ENCODE measurements at places on chromosomes 12 and 14.

GRCh38 chr14:39381366-39381765 is 50.9 kb downstream of the FBXO33 start:
- DNase-seq: no peak

- DNase-seq: no peak
These were observed 57.4 kb downstream of the ACTN1 start for GRCh38 chr14:68921666-68922065.

DNA sequence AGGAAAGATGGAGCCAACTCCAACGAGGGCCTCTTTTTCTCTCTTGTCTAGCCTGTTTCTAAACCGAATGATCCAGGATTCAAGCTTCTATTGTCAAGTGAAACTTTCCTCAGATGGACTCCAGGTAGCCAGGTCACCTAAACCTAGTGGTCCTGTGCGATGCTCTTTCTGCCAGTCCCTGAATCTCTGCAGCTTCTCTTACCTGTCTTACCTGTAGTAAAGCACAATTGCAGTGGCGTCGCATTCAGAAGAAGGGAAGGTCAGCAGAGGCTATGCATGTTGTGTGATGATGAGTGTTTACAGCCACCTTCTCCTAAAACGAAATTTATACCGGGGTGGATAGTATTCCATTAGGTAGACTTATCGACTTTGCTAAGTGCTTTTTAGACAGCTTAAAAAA is 47.4 kb upstream of the TRAF3 start:
- no peak for DNase-seq

DNA sequence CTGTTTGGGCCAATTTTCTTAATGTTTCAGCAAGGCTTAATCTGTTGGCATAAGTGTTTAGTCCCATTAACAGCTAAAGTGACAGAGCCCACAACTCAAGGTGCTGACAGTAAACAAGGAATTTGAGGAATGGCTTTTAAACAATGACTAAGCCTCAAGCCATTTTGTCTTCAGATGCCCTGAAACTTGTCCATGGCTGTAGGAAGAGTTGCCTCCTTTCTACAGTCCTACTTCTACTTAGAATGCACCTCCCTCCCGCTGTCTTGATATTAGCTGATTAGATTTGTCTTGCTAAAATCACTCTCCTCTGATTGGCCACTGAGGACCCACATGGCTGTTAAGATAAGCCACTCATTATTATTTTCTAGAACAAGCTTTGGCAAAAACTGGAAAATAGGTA is 188.4 kb upstream of the OTX2 start:
- DNase-seq: no peak

- no peak for DNase-seq
These were observed 226.0 kb upstream of the PWP1 start for GRCh38 chr12:107459641-107460040.

- no peak for DNase-seq
These were observed 618.5 kb downstream of the NRXN3 start for GRCh38 chr14:78788467-78789360.

GRCh38 chr12:132562489-132563021 is 47.8 kb downstream of the LRCOL1 start:
- DNase-seq: no peak

DNA sequence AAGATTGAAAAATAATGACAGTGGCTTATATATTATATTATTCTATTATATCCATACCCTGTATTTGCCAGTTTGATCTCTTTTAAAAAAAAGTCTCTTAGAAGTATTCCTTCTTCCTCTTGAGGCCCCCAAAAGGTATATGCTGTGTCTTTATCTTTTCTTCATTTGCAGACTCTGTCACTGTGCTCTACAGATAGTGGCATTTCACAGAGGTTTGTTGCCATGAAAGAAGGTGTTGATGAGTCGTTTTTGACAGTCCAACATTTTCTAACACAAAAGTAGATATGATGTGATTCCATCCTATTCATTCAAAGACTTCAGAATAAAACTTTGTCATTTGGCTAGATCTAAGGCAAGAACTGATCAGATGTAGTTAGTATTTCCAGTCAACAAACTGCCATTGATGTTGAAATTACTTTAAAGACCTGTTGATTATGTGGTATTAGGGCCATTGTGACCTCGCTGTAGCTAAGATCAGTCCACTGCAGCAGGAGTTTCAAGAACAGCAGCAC is at the start of gene CCDC196:
Gene CCDC196 (plus strand): TSS at position 462 of the 512 bp plus-strand sequence. CDS start 132 bp downstream, outside the sequence.
- DNase-seq: no peak

GRCh38 chr12:579420-580110 is 83.7 kb downstream of the NINJ2 start:
- DNase-seq: no peak

DNA sequence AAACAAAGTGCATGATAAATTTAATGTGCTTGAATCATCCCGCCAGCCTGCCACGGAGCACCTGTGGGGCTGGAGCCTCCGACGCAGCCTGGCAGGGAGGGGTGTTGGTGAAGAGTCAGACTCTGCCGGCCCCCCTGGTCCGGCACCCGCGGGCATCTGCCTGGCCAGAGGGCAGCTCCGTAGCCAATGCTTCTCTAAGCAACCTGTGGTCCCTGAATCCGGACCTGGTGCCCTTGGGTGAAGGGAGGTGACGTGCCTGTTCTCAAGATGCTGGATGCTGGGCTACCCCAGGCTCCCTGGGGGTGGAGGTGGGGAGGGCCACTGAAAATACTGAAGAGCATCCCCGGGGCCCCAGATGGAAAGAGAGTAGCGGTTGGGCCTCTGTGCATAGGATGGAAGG is 158.6 kb upstream of the C14orf180 start:
- no peak for DNase-seq

DNA sequence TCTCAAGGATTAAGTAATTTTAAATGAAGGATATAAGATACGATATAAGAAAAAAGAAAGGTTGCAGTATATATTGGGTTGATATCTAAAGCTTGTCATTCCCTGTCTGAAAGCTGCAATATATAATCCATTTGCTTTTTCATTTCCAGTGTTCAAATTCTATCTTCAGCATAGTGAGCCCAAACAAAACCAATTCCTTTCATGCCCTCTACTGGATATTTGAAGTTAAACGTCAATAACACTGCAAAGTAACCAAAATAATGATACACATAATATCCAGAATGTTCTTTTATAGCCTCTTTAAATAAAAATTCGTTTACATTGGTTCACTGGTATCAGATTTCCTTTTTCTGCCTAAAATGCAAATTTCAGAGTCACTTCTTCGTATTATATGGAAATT is 64.5 kb upstream of the DAAM1 start:
- DNase-seq: no peak

DNA sequence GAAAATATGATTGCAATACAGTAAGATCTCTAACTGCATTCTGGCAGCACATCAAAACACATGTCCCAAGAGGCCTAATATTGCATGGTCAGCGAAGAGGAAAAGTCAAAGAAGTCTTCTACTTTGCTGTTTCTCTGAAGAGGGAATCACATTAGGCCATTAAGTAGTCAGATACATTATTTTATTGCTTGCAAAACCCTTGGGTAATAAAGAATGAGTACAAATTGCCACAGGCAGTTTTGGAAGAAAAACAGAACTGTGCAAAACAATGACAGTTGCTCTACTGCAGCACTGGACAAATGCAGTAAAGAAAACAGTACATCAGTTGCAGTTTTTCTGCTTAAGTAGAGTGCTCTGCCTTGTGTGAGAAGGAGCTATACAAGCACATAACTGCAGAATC is 211.9 kb downstream of the MED13L start:
- no peak for DNase-seq

GRCh38 chr12:11753826-11754225 is 104.4 kb downstream of the ETV6 start:
- no peak for DNase-seq

DNA sequence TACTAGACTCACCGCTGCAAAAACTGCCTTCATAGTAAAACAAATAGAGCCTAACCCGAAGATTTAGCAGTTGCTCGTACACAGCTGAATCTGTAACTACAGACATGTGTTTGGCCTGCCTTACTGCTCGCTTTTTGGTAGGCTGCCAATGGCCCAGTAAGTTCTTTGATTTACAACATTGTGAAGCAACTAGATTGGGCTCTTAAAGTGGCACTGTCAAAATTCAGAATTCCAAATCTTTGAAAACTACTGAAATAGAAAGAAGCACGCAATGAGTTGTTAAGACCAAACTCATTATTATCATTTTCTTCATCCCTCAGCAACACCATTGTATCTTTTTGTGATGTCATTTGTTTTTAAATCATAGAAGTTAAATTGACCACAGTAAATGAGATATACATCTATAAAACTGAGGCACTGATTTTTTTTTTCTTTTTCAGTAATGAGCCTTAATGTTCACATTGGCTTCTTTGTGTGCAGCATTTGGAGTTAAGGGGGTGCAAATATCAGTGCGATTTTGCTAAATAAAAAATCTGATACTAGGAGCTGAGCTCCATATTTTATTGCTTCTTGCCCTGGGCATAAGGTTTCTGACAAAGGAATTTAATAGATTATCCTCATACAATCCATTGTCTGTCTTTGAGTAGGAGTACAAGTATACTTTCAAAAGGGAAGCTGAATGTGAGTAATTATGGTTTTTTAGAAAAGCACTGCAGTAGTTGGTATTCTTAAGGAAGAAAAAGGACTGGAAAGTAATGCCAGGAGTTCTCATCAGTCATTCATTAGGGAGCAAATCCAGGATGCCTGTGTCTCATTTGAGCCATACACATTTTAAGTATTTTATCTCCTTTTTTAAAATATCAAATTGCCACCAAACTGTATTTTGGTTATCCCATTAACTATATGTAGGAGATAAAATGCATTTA is 138.5 kb downstream of the KICS2 start:
- no peak for DNase-seq

- DNase-seq: no peak
These were observed 74.6 kb downstream of the ERC1 start for GRCh38 chr12:1065629-1066028.

- DNase-seq: no peak
These were observed 36.5 kb downstream of the FOS start for GRCh38 chr14:75315144-75315543.

DNA sequence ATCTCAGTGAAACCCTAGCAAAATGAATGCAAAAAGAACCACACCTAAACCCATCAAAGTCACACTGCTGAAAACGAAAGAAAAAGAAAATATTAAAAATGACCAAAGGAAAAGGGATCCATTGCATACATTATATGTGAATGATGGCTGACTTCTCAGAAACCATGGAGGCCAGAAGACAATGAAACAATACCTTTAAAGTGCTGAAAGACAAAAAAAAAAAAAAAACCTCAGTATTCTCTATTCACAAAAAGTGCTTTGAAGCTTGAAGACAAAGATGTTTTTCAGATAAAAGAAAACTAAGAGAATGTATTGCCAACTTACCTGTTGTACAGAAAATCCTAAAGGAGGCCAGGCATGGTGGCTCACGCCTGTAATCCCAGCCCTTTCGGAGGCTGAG is 4.5 kb upstream of the EVL start:
- no peak for DNase-seq

GRCh38 chr14:53663709-53664108 is 292.9 kb downstream of the BMP4 start:
- DNase-seq: no peak

DNA sequence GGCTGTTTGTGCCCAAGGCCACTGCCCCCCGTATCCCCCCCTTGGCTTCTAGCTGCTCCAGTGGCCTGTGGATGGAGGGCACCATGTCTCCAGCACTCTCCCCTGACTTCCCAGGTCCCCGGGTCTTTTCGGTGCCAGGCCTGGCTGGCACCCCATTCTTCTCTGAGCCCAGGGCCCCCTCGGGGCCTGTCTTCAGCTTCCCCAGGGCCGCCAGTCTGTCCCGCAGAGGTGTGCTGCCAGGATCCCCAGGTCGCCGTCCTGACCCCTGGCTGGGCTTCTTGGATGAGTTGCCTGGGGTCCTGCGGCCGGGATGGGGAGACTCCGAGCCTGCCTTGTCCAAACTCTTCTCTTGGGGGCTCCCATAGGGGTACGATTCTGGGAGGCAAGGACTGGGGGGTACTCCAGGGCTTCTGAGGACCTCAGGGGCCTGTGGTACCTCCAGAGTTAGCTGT is 32.5 kb downstream of the NCKAP5L start:
- DNase-seq: no peak

DNA sequence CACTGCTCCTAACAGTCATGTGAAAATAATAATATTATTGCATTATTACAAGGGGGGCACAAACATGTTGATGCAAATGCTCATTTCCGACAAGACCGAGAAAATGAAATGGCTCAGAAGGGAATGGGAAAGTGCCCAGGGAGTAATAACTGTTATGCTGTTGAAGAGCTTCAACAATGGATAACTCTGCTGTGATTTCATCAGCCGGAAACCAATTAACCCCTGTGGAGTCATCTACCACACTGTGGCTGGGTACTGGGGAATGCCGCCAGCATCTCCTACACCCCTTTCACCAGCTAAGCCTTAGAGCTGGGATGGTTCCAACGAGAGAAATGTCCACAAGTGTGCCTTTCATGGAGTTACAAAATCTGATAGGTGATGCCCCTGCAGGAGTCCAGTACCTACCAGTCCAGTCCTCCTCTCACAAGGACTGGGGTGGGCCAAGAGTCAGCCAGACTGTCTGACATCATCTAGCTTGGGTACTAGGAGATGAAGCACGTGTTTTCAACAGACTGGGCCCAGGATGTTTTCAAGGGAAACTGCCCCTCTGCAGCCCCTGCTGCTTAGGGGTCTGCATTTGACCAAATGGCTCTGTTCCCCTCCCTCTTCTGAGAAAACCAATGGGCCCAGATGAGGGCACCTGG is 509.3 kb upstream of the CCDC196 start:
- no peak for DNase-seq

All from activated T-helper 1 cell treated with anti-CD3 and anti-CD28 coated beads, Interleukin-2, amount 50 U/mL, for 16 hours (primary cell).